Skeletal muscle cell (primary cell): ENCODE measurements at places on chromosomes 3 and 15.
A peak's percentile ranks its signal among the peaks of the same experiment; 100 is the strongest.

DNA sequence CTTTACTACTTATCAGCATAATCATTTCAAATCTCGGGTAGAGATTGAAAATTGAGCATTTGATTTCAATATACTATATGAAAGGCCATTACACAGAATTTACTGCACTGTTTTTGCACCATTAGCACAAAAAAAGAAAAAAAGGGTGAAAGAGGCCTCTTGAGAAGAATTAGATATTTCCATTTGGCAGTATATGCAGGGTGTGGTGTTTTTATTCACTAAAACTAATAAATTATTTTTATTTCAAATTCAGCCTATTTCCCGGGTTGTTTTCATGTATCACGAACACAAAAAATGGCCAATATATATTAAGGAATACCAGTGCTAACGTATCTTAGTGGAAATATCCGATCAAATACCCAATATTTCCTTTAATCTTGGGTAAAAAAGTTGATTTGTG, 110.5 kb upstream of the TBL1XR1 start:
- no peak for DNase-seq

- DNase-seq, result no peak
Observed at GRCh38 chr3:149716984-149717383, 35.3 kb downstream of the COMMD2 start.

DNA sequence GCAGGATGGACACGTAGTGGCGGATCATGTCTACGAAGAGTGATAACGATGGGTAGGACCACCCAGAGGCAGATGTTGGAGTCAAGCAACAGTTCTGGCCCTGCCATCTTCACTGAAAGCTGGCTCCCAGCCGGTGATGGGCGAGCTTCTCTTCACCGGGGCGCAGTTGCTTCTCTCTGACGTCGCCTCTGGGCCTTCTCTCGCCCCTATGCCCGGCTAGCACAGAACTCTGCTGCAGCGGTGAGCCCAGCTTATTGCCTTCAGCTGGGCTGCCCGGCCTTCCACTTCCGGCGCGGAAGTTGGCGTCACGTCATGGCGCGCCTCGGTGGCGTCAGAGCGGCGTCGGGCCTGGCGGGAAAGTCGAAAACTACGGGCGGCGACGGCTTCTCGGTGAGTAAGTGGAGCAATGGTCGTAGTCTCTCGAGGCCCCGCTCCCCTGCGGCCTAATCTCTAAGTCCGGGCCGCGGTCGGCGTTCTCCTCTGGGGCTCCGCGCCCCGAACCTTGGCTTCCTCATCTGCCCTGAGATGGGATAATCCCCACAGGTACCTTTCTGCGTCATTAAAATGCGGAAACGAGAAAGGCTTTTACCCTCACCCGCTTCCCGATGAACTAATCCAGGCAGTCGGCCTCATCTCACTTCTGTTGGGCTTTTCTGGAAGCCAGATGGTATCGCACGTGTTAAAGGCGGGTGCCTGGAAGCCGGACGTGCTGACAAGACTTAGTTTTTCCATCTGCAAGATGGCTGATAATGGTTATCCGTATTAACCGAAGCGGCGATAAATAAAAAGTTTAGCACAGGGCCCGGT, at the start of gene FANCD2:
TSS of gene FANCD2 (plus strand) at position 354 of the 807 bp plus-strand sequence. CDS start 2,221 bp downstream, outside the sequence.
- DNase-seq, result no peak

DNA sequence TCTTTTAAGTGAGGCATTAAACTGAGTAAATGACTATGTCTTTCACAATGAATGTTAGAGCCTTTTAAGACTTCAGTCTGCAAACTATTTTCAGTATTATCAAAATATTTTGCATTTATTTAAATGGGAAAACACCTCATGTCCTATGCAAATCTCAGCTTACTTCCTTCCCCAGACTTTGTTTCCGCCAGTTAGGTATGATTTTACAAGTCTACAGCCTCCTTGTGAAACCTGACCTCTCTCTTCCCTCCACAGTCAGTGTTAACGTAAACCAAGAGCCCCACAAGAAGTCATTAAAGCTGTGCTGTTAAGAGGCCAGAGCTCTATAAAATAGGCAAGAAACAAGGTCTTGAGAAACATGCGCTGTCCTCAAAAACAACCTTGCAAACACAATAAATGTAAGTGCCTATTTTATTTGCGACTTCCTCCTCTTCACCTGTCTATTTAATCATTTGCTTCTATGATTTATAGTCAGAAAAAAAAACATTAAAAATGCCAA, 48.3 kb downstream of the PRTG start:
- DNase-seq, result peak; percentile 60

- no peak for DNase-seq
Observed at GRCh38 chr3:150874666-150875219, 30.5 kb downstream of the MINDY4B start.

- no peak for DNase-seq
Observed at GRCh38 chr3:64493149-64493548, 194.7 kb downstream of the ADAMTS9 start.

DNA sequence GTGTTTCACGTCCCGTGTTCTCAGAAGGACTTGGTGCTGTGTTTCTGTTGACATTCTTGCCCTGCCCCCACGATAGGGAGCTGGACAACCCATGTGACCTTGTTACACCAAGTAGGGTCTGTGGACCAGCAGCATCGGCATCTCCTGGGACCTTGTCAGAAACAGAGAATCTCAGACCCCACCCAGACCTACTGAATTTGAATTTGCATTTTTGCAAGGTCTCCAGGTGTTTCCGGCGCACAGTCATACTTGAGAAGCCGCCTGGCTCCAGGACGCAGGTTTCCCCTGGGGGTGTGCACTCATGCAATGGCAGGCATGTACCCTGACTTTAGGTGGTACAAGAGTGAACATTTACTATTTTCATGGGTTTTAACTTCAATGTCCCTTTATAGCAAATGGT, 117.9 kb downstream of the TLE3 start:
- DNase-seq, result no peak

DNA sequence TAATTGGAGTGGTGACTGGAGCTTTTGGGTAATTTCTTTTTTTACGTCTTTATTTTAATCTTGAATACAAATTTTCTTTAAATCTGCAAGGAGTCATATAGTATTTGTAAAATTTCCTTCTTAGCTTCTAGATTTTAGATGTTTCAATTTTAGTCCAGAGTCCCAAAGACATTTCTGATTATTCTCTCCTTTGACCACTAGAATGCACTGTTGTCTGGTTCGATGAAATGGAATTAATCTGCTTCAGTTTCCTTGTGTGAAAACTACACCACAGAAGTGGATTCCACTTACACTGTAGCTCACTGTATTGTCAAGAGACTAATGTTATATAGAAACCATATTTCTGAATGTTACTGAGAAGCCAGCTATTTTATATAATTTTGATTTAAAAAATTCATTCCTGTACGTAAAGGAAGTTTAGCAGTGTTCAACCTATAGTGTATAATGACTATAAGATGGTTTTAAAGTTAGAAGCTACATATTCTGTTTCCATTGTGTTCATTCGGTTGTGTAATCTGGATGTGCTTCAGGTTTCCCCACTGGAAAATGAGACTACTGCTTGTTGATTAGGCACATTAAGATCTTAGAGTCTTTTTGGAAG, 6.1 kb downstream of the GRAMD1C start:
- DNase-seq, result no peak

- peak; percentile 1 for DNase-seq
Observed at GRCh38 chr3:170961616-170962400, 53.4 kb upstream of the EIF5A2 start.

DNA sequence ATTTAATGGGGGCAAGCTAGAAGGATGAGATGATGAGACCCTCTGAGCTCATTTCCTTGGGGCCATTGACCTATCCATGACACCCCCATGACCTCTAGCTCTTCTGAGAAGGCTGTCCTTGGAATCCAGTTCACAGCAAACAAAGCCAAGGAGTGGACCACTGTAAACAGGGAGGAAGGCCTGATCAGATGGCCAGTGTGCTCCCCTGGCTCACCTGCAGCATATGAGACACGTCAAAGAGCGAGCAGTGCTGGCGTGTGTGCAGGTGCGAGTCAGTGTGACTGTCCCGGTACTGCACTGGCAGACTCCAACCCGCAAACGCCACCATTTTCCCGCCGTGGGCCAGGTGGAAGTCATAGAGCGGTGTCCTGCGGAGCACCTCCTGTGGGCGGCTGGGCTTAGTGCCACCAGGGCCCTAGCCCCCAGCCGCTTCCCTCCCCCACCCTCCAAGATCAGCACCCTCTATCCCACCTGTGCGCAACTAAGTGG, 339 bp downstream of the AMT start:
- DNase-seq, result no peak

DNA sequence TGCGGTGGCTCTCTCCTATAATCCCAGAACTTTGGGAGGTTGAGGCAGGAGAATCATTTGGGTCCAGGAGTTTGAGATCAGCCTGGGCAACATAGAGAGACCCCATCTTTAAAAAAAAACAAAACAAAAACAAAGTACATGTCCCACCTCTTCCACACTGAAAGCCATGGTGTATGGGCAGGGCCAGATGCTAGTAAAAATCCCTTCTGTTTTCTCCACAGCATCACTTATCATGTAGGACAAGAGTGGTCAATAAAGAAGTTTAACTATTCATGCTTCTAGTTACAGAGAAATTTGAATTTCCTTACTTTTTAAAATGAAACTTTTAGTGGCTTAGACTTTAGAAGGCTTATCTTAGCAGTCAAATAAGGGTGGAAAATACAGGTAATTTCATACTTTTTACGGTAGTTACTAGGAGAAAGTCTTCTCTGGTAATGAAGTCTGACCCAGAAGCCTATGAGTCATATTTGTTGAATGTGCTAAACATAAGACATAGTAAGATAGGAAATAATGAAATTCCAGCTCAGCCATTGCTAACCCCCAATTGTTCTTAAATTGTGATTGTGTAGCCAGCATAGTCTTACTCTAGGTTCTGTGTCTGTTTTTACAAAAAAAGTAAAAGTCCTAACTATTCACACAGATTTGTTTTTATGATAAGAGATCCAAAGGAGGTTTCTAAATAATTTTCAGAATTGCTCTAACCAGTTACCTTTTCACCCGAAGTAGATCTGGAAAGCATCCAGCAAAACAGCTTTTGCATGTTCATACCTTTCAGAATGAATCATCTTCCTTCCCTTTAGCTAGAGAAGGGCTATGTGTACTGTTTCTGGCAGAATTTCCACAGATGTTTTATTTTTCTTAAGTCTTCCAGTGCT, 16.4 kb upstream of the ZNF609 start:
- peak; percentile 60 for DNase-seq

- peak; percentile 83 for DNase-seq
Observed at GRCh38 chr3:132255041-132255745, 62.0 kb upstream of the ACP3 start.

GRCh38 chr15:87489902-87490665, 766.5 kb downstream of the NTRK3 start:
- no peak for DNase-seq

DNA sequence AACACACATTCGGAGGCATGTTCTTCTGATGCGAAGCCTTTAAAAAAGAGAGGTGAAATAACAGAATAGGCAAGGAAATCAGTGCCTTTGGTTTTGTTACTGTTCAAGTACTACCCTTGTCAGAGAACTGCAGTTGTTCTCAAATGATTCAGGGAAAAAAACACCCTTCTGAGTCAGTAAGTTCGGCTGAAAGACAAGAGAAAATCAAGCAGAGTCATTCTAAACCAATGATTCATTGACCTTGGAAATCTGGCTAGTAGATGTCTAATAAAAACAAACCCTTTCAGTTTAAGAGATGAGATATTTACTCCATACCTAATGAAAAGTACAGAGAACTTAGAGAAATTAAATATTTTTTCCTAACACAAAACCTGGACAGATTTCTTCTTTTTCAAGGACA, 72.7 kb upstream of the ABI3BP start:
- DNase-seq, result peak; percentile 85

DNA sequence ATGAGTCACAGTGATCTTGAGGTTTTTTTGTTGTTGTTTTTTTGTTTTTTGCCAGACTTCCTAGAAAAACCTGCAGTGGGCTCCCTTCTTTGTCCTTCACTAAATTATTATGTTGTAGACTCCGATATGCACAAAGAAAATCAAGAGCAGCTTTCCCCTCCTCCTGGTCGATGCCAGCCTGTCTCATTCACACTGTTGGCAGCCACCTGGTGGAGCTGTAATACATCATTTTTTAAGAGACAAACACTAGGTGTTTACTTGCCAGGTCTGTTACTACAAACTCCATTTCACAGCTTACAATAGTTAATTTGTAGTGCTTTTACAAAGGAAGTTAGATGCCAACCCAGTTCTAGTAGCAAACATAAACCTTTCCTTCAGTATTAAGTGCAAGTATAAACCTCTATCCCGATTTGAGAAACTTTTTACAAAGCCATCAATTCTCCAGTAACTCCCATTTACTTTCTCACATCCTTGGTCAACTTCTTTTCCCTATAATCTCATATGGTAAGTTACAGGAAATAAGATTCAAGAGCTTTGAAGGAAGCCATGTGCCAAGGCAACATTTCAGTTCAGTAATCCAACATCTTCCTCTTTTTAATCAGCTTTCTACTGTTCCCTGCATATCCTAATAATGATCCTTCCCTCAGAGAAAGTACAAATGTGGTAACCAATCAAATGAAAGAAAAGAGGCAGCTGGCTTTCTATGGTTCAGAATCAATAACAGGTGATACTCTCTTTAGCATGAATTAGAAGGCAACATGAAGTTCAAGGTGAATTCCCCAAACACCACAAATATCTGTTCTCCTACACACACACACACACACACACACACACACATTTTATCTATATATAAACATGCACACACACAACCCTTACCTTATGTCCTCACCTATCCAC, 14.0 kb downstream of the AAGAB start:
- no peak for DNase-seq

DNA sequence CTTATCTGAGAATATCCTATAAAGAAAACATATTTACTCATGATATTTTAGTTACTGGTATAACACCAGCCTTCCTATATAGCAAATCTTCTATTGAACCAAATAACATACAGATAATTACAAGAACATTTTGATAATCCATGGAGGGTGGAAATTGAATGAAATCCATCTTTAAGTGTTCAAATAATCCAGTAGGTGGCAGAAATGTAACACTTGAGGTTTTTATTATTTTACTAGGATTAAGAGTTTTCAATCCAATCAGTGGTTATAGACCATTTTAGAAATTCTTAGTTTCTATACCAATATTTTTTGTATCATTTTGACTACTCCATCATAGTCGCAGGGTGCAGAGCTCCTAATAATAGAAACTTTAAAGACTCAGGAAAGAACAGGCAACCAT, 101.9 kb upstream of the KCNH8 start:
- DNase-seq, result no peak

DNA sequence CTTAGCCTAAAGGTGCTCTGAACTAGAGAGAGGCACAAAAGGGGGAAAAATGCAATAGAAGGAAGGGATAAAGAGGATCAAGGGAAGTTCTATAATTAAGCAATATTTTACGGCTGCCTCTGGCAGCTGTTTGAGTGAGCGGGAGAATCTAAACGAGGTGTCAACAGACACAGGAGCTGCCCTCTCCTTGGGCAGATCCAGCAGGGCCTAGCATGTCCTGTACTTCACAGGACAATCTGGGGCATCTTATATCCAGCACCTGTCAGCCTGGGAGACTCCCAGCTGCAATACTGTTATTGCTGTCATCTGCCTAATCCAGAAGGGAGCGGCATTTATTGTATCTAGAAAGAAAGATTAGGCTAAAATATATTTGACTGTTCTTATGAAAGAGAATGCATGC, 68.9 kb downstream of the WWTR1 start:
- DNase-seq, result no peak
